A549 treated with RU486 at 1 μM for 4 hours (cell line): ENCODE measurements at places on chromosomes 13 and 19. TPM values are rescaled to one million over a fixed set of nuclear protein-coding genes. Genes with fewer than 3 reads are reported as not detected.

Gene SLC7A9
- 0.22 to 0.57 TPM (median 0.43 TPM) in 5 replicates for total RNA-seq

Gene SBK2
- total RNA-seq, result 1.4 to 2.7 TPM (median 2.3 TPM) in 5 replicates

Gene FFAR1
- total RNA-seq, result 0.06 TPM in 1 of 5 replicates, not detected in the others

Gene PSG3
- total RNA-seq, result 0.16 to 0.18 TPM in 2 of 5 replicates, not detected in the others

Gene URAD
- not detected in 5 replicates for total RNA-seq

Gene RNF6
- 23.2 to 35.5 TPM (median 27.7 TPM) in 5 replicates for total RNA-seq

Gene ZNF728
- total RNA-seq, result not detected in 5 replicates

Gene NEK3
- total RNA-seq, result 6.4 to 9.6 TPM (median 6.9 TPM) in 5 replicates

Gene EFNB2
- total RNA-seq, result 2.2 to 3.2 TPM (median 2.8 TPM) in 5 replicates
